ENCODE measurements at places on chromosomes 5 and 9. TPM values are rescaled to one million over a fixed set of nuclear protein-coding genes. Genes with fewer than 3 reads are reported as not detected.

GRCh38 chr5:73431204-73431851, 17.2 kb downstream of the FOXD1 start:
- peaks cover 5% of the 10 kb centered on the region for H3K36me3 ChIP-seq
- H3K27ac ChIP-seq: no peak overlapping the region
- no peak for DNase-seq
- H3K27me3 ChIP-seq: no peaks in the 10 kb centered on the region

GRCh38 chr5:59592101-59592500, 301.4 kb downstream of the PDE4D start:
- H3K27me3 ChIP-seq: 0 out of 2 replicates have a peak, but pooled peaks cover 2% of the 10 kb centered on the region
- no peak overlapping the region for H3K27ac ChIP-seq
- H3K4me3 ChIP-seq: no peak overlapping the region
- peaks cover 21% of the 10 kb centered on the region for H3K4me1 ChIP-seq
- peak; percentile 13 for DNase-seq
- H3K36me3 ChIP-seq: no peaks in the 10 kb centered on the region

DNA sequence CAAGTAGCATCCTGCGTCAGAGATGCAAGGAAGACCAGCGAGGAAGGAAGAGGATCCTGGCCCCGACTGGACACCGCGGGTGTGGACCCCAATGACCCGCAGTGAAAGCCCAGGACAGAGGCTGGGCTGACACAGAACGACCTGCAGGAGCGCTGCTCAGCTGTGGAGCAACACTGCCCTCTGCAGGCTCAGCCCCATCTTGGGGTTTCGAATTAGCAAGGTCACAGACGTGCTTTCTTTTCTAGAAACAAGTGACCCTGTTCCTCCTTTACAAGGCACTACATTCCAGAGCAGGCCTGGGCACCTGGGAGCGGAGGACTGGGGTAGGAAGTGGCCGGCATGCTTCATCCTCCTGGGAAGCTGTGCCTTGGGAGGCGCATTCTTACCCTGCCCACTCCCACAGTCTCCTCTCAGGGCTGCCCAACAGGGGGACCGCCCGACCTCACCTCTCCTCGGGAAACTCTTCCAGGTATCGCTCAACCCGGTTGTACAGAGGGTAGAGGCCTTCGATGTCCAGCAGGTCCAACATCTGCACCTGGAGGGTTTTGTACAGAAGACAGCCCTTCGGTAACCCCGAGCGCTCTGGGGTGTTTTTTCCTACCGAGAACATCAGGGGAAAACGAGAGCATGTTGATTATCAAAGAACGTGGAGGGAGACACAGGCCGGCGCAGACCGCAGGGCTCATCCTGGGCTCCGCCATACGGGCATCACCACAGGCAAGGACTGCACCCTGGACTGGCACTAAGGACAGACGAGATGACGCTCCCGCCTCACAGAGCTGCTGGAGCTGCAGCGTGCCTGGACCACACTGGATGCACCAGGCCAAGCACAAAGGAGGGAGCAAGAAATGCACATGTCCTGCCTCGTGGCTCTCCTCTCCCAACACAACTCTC, 35.0 kb downstream of the IPPK start:
- peaks cover 8% of the 10 kb centered on the region for H3K36me3 ChIP-seq
- peaks cover 5% of the 10 kb centered on the region for H3K4me1 ChIP-seq
- DNase-seq: peak; percentile 68
- no peak overlapping the region for H3K4me3 ChIP-seq

DNA sequence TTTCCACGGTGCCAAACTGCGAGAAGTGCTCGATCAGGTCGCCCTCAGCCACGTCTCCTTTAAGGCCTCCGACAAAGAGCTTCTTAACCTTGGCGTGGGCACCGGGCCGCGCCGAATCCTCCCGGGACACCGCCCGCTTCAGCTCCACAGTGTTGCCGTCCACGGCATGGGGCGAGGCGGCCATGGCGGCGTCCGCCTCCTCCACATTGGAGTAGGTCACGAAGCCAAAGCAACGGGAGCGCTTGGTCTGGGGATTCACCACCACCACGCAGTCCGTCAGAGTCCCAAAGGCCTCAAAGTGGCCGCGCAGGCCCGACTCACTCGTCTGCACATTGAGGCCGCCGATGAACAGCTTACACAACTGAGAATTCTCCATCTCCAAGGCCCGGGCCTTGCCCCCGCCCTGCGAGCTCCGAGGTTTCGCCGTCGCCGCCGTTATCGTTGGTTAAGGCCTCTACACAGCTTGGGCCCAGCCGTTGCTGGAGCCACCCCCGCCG, 424 bp downstream of the HNRNPA0 start:
- H3K4me1 ChIP-seq: peaks cover 25% of the 10 kb centered on the region
- H3K27me3 ChIP-seq: peaks cover 7% of the 10 kb centered on the region
- peak overlapping the region; percentile 99 for H3K4me3 ChIP-seq
- DNase-seq: no peak
- peaks cover 35% of the 10 kb centered on the region for H3K36me3 ChIP-seq

- peaks cover 49% of the 10 kb centered on the region for H3K36me3 ChIP-seq
- peaks cover 57% of the 10 kb centered on the region for H3K4me1 ChIP-seq
- no peak overlapping the region for H3K4me3 ChIP-seq
- no peak for DNase-seq
- H3K27me3 ChIP-seq: peaks cover 15% of the 10 kb centered on the region
Measured at GRCh38 chr5:151098768-151099121, 17.9 kb upstream of the TNIP1 start.

DNA sequence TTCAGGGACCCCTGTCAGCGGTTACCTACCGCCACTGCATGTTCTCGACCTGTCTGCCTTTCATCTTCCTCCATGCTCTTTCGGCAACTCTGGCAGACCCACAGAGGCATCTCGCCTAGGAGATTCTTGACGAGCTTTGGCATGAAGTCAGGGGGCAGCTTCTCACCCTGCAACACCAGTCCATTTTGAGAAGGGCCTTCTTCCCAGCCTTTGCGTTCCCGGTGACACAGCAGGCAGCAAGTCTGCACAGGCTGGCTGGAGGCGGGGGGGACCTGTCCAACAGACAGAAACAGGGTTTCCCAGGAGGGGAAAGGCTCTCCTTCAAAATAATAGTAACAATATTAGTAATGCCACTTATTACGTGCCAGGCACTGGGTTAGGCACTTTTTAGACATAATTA, 15.5 kb downstream of the FAM193B start:
- DNase-seq: no peak
- peaks cover 18% of the 10 kb centered on the region for H3K36me3 ChIP-seq
- H3K4me1 ChIP-seq: peaks cover 37% of the 10 kb centered on the region
- H3K27me3 ChIP-seq: no peaks in the 10 kb centered on the region
- no peak overlapping the region for H3K4me3 ChIP-seq

GRCh38 chr9:26770821-26771220, 121.8 kb downstream of the CAAP1 start:
- no peak overlapping the region for H3K27ac ChIP-seq
- no peak for DNase-seq
- no peaks in the 10 kb centered on the region for H3K27me3 ChIP-seq
- H3K4me1 ChIP-seq: no peaks in the 10 kb centered on the region
- H3K36me3 ChIP-seq: no peaks in the 10 kb centered on the region

GRCh38 chr5:99060306-99061261, 131.8 kb upstream of the CHD1 start:
- H3K4me1 ChIP-seq: peaks cover 52% of the 10 kb centered on the region
- H3K4me3 ChIP-seq: peak overlapping the region; percentile 78
- peaks cover 4% of the 10 kb centered on the region for H3K36me3 ChIP-seq
- peak overlapping the region; percentile 90 for H3K27ac ChIP-seq
- DNase-seq: peak; percentile 62

DNA sequence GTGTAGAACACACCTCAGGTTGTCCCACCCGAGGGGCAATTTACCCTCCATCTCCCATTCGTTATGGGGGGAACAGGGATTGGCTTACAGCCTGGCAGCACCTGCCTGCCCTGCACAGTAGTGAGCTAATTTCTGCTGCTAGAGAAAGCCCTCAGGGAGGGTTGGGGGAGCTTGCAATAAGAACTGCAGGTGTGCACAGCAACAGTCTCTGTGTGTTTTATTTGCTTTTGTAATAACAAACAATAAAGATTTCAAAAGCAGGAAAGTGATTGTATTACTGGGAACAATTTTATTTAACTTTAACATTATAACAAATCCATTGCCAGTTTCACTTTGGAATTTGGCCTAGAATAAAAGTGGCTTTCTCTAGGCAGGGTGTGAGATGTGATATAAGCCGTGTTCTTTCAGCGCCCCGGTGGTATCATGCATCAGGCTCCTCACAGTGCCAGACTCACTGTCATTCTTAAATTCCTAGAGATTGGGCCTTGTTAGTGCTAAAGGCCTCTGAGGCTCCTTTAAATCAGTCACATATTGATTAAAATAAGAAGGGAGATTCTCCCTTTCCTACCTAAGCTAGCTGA, 81.1 kb downstream of the RMI1 start:
- H3K27ac ChIP-seq: no peak overlapping the region
- no peak for DNase-seq

DNA sequence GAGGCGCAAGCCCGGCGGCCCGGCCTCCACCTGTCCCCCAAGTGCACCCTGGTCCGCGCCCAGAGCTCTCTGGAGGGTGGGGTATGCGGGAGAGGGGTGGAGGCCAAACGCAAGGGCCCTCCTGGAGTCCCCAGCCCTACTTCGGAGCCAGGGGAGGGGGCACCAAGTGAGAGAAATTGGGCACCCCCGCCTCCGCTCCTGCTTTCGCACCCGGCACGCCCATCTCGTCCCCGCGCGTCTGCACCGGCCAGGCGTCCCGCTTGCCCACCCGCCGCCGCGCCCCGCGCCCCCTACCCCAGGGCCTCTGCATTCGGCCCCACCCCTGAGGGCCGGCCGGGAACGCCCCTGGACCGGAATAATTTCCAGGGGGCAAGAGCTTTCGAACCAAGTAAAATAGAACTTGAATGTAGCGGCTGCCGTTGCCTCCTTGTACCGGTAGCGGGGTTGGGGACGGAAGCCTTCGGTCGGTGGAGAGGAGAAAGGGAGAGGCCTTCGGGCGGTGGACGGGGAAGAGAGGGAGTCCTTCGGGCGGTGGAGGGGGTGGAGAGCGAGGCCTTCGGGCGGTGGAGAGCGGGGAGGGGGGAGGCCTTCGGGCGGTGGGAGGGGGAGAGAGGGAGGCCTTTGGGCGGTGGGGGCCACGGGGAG, 694 bp upstream of the PHPT1 start:
- H3K36me3 ChIP-seq: no peaks in the 10 kb centered on the region
- H3K27me3 ChIP-seq: peaks cover 29% of the 10 kb centered on the region
- peaks cover 9% of the 10 kb centered on the region for H3K4me1 ChIP-seq
- DNase-seq: peak; percentile 33
- peak overlapping the region; percentile 88 for H3K27ac ChIP-seq
- peak overlapping the region; percentile 96 for H3K4me3 ChIP-seq

- H3K36me3 ChIP-seq: no peaks in the 10 kb centered on the region
- no peak for DNase-seq
- no peaks in the 10 kb centered on the region for H3K27me3 ChIP-seq
- H3K4me3 ChIP-seq: no peak overlapping the region
Measured at GRCh38 chr5:111309384-111309783, 85.2 kb downstream of the CAMK4 start.

- peaks cover 3% of the 10 kb centered on the region for H3K27me3 ChIP-seq
- no peak overlapping the region for H3K27ac ChIP-seq
- no peak for DNase-seq
- H3K4me3 ChIP-seq: no peak overlapping the region
Measured at GRCh38 chr5:150333400-150333799, 24.1 kb upstream of the TCOF1 start.

DNA sequence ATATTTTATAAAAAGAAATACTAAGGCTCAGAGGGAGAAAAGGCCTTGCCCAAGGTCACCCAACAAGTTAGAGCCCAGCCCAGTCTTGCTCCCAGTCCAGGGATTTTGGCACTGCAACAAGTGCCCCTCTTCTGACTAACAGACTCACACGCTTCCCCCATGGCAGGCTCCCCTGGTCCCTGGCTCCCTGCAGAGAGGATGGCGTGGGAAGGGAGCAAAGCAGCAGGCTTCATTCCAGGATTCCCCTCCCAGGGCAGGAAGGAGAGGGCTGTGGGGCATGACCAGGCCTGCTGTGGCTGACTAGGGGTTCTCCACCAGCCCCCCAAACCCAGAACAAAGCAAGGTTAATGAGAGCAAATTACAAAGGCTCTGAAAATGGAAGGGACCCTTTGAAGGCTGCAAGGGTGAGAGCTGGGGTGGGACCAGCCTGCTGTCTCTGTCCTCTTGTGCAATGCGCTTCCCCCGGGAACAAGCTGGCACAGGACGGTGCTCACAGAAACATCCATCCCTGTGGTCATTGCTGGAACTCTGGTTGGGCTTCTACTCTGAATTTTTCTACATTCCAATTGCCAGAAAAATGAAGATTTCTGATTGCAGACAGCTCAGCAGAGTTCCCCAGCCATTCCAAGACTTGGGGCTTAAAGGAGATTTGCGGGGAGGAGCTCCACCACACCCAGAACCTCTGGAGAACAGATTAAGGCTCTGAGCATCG, 37.1 kb upstream of the FAT2 start:
- no peak overlapping the region for H3K4me3 ChIP-seq
- H3K27me3 ChIP-seq: peaks cover 11% of the 10 kb centered on the region
- H3K4me1 ChIP-seq: peaks cover 18% of the 10 kb centered on the region
- no peaks in the 10 kb centered on the region for H3K36me3 ChIP-seq
- DNase-seq: no peak
- H3K27ac ChIP-seq: no peak overlapping the region

- DNase-seq: no peak
- H3K27me3 ChIP-seq: peaks cover 15% of the 10 kb centered on the region
- H3K36me3 ChIP-seq: no peaks in the 10 kb centered on the region
- H3K27ac ChIP-seq: peak overlapping the region; percentile 30
Measured at GRCh38 chr5:1563617-1564181, 39.9 kb upstream of the LPCAT1 start.

DNA sequence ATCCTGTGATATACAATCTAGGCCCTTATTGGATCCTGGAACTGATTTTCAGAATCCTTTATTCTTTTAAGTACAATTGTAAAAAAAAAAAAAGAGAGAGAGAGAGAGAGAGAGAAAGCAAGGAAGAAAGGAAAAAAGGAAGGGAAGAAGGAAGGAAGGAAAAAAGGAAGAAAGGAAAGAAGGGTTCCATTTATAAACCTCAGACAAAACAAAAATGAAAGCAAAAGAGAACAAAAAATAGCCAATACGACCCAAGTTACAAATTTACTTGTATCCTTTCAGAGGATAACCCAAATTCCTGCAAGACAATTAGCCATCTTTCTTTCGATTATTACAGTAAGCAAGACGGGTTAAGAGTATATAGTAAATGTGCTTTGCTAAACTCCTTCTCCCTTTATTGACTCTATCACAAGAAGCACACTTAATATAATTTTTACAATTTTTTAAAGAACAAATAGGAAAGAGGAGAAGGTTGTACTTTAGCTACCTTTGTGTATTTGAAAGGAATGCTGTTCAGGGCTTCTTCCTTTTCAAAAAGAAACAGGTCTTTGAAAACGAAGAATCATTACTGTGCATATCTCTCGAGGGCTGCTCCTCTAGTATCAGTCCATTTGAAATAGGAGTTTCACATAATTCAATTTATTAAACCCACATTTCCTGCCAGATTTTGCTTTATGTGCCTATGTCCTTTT, 543.3 kb downstream of the RAB3C start:
- no peaks in the 10 kb centered on the region for H3K36me3 ChIP-seq
- no peaks in the 10 kb centered on the region for H3K4me1 ChIP-seq
- no peaks in the 10 kb centered on the region for H3K27me3 ChIP-seq
- DNase-seq: no peak
- H3K27ac ChIP-seq: no peak overlapping the region

GRCh38 chr5:22245770-22246169, 607.4 kb downstream of the CDH12 start:
- H3K4me3 ChIP-seq: no peak overlapping the region
- no peaks in the 10 kb centered on the region for H3K4me1 ChIP-seq
- H3K27ac ChIP-seq: no peak overlapping the region
- H3K36me3 ChIP-seq: no peaks in the 10 kb centered on the region
- no peak for DNase-seq

The PWWP2A gene
- total RNA-seq: 11.7 TPM

The GRXCR2 gene
- total RNA-seq: not detected
